NCI-H2107 (cell line): ENCODE measurements at places on chromosomes 1 and 21.

DNA sequence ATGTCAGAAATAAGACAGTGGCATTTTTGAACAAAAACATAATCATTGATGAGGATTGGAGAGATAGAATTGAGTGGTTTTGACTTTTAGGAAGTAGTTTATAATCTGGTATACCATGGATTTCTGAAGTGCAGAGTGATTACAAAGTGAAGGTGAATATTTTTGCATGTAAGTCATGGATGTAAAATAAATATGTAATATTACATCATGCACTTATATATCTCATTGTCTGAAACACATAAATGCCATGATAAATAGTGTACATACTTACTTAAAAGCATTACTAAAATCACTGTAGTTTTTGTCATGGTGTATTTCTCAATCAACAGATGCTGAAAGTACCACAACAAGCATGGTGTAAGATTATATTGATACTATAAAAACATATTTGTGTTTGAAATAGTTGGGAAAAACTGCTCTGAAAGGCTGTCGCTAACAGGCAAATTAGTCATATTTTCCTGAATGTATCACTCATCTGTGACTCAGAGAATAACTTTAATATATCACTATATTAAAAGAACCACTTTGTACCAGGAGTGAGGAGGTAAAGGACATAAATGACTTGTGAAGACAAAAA, 24.8 kb upstream of the RGS18 start:
- no peak for DNase-seq

DNA sequence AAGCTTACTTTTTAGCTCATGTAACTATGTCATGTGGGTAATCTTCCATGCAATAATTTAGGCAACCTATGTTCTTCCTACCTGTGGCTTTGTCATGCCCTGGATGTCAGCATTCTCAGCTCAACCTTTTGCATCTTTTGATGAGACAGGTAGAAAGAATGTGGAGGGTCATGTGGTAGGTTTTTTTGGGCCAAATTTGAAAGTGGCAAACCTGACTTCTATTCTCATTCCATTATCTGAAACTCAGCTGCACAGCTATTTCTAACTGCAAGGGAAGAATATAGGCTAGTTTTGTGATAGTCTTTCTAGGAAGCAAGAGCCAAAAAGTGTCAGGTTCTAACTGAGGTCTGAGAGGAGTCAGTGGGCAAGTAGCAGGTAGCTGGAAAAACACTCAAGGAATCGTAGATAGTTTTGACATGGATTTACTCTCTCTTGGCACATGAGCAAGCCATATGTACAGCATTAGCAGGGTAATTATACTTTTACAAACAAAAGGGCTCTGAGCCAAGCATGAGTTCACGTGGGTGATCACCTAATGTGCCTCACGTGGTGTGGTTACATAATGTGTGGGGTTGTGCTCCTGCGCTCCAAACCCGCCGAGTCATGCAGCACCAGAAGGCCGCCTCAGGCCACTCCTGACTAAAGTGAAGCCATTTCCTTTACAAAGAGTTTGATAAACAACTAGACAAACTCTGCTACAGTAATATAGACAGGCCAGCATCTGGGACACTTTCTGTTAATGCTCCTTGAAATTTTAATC, 1013.8 kb downstream of the PLA2G4A start:
- DNase-seq, result no peak

DNA sequence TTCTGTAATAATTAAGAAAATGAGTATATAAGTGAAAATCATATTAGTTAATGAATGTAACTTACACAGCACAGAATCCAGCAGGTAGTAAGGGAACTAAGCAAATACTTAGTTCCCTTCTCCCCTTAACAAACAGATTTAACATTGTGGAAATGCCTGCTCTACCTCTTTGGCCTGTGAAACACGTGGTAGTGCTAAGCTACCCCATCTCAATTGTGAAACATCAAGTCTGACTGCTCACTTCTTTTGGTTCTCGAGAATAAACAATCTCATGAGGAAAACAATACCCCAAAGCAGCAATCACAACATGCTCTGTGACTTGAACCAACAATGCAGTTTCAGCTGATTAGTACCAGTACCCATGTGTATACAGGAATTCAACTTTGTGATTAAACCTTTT, 4.7 kb downstream of the MYSM1 start:
- no peak for DNase-seq

GRCh38 chr1:53738205-53739108, 507 bp downstream of the GLIS1 start:
- no peak for DNase-seq

DNA sequence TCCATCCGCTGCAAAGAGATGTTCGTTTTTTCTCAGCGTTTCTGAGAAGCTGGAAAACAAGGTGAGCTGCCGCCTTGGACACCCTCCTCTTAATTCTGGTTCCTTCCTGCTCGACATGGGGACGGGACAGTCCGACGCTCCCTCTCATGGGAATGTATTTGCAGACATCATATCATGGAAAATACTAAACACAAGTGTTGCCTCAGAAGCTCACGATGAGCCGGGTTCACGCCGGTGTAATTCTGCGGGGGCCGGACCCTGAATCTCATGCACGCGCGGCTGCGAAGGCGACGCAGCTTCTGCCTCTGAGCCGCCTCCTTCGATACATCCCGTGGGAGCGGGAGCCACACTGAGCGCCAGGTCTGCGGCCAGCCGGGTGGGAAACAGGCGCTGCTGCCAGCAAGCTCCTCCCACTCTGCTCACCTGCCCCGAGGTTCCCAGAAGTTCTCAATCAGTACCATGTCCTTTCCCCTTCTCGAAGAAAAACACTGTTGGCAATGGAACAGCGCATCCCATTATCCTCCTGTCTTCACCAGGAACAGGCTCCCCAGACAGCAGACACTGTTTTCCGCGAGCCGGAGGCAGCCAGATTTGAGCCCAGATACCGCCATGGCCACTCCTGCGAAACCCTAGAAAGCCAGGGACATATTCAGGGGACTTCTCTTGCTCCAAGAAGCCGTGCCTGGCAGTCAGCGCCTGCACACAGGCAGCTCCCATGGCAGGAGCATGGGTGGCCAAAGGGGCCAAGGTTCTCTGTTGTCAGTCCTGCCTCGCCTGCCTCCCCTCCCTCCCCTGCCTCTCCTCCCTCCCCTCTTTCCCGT, 98.0 kb downstream of the WDR4 start:
- peak; percentile 41 for DNase-seq

DNA sequence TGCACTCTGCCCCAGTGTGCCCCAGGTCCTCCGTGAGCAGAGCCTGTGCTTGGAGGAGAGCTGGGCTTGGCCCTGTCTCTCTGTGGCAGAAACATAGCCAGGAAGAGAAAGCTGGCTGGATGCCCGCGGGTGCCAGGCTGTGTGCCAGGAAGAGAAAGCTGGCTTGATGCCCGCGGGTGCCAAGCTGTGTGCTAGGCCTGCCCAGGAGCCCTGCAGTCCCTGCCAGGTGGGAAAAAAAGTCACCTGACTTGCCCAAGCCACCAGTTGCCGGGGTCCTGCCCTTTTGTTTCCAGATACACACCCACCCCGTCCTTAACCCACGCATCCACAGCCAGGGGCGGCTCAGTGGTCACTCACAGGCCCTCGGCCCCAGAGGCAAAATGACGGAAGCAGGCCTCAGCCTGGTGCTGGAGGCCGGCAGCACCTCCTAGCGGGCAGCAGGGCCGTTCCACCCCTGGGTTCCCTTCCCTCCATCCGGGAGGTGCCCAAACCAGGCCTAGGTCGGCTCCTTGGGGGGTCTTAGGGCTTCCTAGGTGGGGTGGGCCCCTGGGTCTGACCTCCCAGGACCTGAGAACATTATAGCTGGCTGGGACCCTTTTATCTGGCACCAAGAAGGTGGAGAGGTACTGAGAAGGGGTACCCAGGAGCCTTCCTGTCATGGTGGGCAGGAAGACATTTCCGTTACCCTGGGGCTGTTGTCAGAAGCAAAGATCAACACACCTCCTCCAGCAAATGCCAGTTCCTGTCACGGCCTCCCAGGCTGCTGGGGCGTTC, 9.1 kb downstream of the ITGB2 start:
- peak; percentile 66 for DNase-seq

GRCh38 chr1:197715806-197716205, 59.5 kb downstream of the DENND1B start:
- no peak for DNase-seq

- no peak for DNase-seq
Measured at GRCh38 chr1:98893371-98893770, 111.3 kb downstream of the PLPPR5 start.

GRCh38 chr1:159803956-159804689, 2.0 kb downstream of the FCRL6 start:
- no peak for DNase-seq

DNA sequence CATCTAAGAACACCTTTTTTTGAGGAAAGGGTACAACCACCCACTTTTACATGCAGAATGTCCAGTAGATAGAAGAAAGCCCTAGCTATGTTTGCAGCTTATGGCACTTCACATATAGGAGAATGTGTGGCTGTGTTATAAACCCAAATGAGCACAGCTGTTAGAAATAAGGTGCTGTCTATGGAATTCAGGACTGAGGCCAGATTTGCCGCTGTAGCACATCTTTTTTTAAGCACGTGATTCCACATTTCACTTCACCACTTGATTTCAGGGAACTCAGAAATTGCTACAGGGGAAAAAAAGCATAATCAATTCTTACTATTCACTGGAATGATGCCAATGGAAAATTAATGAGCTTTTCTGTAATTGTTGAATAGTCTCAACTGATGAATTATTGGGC, 147.2 kb upstream of the ADAMTS5 start:
- DNase-seq, result no peak

GRCh38 chr1:45216200-45216541, 9.8 kb upstream of the ZSWIM5 start:
- DNase-seq, result no peak

- no peak for DNase-seq
Measured at GRCh38 chr1:234960722-234961455, 167.7 kb downstream of the TOMM20 start.

GRCh38 chr1:109578947-109579443, 30.6 kb downstream of the GNAI3 start:
- no peak for DNase-seq

GRCh38 chr1:34683616-34684015, 71.2 kb upstream of the GJB5 start:
- DNase-seq, result no peak

GRCh38 chr1:151949371-151950193, 40.3 kb upstream of the THEM4 start:
- DNase-seq, result no peak

- no peak for DNase-seq
Measured at GRCh38 chr1:19073311-19074186, 117.1 kb upstream of the IFFO2 start.

DNA sequence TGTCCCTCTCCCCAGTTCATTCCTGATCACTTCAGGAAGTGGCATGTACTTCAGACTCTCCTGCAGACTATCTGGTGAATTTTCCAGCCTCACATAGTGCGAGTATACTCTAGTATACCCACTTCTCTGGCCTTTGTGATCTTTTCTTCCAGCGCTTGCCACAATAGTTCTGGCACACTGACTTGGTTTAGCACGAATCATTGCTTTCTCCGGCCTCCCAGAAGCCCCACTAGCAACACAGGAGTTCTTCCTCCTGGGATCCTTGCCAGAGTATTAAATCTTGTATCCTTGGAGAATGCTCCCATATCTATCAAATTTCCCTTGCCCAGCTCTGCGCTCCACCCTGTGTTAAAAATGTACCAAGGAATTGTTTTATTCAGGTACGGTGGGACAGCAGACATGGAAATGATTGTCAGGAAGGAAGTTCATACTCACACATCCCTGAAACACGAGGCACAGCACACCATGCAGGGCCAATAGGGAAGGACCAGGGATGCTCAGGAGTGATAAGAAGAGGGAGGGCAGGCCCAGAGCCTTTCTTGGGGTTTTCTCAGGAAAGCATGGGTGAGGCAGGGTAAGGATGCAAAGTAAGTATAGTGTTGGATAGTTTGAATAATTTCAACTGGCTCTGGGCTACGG, 136.7 kb downstream of the ADSS2 start:
- DNase-seq, result no peak

DNA sequence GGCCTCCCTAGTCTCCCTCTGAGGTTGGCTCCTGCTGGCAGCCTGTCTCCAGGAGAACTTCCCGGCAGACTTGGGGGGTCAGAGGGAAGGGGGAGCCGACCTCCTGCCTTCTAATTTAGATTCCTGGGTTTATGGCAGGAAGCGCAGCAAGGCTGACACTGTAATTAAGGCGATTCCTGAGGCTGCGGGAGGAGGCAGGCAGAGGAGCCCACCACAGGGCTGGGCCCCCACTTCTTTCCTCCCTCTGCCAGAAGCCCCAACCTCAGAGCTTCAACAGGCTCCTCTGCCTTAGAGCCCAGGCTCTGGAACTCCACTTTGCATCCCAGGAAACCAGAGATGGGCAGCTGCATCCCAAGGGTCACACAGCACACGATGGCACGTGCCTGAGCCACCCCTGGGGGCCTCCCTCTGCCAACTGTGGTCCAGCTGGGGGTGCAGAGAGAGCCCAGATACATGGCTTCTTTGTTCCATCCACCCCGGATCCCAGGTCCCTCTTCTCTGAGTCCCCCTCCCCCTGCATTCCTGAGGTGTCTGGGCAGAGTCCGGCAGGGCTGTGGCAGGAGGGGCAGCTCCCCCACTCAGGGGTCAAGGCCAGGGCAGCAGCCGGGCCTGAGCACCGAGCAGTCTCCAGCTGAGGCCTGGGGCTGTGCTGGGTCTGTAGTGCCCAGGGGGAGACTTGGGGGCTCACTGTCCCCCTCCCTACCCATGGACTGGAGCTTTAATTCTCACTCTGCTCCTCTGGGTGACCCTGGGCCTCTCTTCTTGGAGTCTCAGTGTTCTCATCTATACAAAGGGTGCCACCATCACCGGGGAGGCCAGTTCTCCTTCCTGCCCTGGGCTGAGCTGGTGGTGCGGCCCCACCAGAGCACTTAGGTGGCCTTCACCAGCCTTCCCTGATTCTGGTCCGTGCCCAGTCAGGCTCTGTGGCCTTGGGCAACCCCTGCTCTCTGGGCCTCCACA, 39.4 kb upstream of the FAM131C start:
- no peak for DNase-seq

DNA sequence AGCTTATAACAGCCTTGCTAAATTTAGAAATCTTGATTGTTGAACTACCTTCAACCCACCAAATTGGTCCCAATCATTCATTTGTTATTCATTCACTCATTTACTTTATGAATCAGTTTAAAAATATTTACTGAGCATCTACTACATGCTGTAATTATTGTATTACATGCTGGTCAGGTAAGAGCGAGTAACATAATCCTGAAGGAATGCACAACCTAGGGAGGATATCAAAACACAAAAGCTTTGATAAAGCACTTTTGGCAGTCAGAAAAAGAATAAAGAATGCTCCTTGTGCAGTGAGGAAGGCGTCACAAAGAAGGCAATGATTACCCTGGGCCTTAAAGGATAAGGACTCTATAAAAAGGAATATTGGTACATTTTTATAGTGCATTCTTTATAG, 518.9 kb upstream of the NR5A2 start:
- no peak for DNase-seq

DNA sequence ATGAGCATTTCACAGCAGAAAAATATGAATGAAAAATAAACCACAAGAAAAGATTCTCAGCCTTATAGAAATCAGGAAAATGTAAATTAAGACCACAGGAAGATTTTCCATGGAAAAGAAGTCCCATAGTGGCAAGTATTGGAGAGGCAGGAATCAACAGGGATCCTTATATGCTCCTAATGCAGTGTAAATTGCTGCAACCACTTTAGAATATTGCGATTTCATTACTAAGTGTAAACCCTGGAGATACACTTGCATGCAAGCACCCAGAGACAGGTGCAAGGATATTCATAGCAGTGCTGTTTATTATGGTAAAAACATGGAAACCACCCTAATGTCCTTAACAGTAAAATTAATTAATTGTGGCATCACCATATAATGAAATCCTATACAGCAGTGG, 10.6 kb upstream of the LRP8 start:
- no peak for DNase-seq

GRCh38 chr21:34148419-34148804, 75.0 kb downstream of the MRPS6 start:
- no peak for DNase-seq
